WTC11 (cell line): ENCODE measurements at places on chromosomes 13 and 19.

GRCh38 chr13:110445722-110446574, 115.6 kb downstream of the RAB20 start:
- DNase-seq: no peak

DNA sequence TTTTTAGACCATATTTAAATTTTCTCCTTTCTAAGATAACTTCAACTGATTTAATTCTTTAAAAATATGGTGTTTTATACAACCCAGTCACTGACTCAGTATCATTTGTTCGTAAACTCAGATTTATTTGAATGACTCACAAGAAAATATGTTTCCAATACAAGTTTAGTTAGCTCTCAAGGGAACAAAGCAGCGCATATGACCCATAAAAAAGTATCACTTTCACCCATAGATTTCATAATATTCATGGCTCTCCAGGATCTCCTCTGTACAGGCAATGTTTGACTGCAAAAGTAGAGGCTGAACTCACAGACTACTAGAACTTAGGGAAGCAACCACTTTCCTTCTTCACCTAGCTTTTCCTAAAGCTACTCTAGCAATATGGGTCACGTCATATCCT, 405.6 kb upstream of the PCDH9 start:
- DNase-seq: no peak

GRCh38 chr13:46607768-46608564, 55.0 kb downstream of the LRCH1 start:
- DNase-seq: no peak

- DNase-seq: no peak
Measured at GRCh38 chr19:47111006-47111621, 2.5 kb downstream of the ZC3H4 start.

DNA sequence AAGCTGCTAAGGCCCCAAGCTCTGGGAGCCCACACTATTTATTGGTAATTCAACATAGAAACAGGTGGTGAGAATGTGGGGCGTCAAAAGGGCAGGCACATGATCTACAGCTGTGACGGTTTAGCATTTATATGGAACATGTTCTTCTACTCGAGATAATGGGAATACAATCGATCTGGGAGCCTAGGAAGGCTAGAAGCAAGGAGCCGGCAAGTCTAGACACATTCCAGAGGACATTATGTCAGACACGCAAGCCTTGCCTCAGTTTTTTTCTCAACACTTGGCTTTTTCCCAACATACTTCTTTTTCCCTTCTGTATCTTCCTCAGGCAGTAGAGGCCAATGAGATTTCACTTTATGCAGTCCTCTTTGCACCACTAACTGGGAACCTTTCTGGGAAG, 315.7 kb upstream of the SLITRK5 start:
- no peak for DNase-seq

DNA sequence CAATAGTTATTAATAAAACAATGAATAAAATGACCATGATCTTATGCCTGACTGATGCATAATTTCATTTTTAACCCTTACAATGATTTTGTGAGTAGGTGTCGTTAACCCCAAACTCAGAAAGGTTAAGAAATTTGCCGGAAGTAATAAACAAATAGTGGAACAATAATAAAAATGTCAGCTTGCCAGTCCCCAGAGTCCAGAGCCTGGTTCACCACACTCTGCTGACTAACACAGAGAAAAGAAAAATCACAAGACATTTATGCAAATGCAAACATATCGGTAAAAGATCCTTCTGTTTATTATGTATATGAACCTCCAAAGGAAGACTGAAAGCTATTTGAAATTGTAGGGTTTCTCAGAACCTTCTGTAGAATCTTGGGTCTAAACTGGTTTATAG, 563.7 kb downstream of the EFNB2 start:
- DNase-seq: no peak

DNA sequence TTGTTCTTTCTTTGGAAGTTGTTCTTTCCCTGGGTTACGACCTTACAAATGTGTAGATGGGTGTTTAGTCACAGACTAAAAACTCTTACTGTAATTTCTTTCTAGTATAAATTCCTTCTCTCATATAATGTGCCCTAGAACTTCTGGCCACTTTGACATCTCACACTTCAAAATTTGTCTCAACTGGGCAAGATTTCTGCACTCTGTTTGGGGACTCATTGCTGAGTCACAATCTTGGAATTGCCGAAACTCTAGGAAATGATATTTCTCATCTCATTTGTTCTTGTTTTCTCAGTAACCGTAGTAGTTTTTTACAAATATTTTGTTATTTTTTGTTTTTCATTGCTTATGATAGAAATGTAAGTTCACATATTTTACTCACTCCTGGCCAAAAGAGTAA, 2523.2 kb upstream of the PCDH20 start:
- DNase-seq: no peak

- DNase-seq: no peak
Measured at GRCh38 chr13:28246891-28247290, 108.5 kb downstream of the PAN3 start.

DNA sequence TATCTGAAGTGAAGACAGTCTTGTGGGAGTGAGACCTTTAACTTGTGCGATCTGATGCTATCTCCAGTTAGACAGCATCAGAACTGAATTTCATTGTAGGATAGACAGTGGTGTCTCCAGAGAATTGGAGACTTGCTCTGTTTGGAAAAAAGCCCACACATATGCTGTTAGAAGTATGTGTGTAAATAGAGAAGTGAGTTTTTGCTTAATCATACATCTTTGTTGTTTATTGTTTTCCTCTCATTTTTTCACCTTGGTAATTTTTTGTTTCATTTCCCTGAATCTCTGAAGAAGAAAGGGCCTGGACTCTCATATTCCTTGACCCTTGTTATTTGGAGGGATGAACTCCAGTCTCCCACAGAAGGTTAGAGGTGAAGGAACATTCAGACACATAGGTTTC, 21.8 kb downstream of the FPR3 start:
- DNase-seq: no peak

DNA sequence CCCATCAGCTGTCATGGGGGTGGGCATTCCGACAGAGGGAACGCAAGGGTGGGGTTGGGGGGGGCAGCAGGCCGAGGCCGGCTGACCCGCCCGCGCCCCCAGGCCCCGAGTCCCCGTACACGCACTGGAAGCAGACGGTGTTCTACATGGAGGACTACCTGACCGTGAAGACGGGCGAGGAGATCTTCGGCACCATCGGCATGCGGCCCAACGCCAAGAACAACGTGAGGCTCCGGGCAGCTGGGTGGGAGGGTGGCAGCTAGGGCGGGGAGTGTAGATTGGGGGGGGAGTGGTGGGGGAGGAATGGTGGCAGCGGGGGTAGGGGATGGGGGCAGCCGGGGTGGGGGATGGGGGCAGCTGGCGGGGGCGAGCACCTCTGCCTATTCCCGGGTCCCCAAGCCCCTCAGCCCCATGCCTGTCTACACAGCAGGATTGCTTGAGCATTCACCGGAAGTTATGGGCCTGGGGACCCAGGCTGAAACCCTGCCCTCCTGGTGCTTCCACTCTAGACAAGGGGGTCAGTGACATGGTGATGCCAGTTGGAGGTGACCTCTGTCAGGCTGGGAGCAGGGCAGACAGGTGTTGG, 2.8 kb upstream of the ADM5 start:
- no peak for DNase-seq

DNA sequence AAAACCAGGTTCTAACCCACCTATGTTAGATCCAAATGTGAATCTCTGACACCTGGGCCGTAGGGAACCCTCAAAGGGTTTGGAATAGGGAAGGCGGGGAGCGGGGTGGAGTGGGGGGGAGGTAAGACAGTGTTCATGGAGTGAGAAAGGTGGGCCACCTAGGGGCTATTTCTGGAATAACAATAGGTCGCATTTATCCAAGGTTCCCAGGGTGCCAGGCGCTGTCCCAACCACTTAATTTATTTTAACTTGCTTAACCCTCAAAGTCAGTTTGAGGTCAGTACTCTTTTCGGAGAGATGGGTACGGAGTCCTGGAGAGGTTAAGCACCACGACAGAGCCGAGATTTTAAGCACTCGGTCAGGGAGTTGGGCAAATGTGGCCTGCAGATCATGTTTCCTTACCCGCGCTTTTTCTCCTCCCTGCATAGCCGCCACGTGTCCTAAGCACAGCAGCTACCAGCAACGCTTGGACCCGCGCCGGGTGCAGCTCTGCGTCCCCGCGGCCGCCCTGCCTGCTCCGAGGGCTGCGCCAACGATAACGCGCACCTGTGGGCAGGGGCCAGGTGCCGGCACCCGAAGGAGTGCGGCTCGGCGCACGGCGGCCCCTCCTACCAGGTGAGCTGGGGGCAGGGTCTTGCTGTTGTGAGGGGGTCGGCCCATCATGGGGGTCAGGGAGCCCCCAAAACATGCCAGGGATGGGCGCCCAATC, 25.0 kb upstream of the FXYD3 start:
- DNase-seq: peak; percentile 72

- peak; percentile 51 for DNase-seq
Measured at GRCh38 chr19:48553676-48554384, 1.9 kb downstream of the SULT2B1 start.

DNA sequence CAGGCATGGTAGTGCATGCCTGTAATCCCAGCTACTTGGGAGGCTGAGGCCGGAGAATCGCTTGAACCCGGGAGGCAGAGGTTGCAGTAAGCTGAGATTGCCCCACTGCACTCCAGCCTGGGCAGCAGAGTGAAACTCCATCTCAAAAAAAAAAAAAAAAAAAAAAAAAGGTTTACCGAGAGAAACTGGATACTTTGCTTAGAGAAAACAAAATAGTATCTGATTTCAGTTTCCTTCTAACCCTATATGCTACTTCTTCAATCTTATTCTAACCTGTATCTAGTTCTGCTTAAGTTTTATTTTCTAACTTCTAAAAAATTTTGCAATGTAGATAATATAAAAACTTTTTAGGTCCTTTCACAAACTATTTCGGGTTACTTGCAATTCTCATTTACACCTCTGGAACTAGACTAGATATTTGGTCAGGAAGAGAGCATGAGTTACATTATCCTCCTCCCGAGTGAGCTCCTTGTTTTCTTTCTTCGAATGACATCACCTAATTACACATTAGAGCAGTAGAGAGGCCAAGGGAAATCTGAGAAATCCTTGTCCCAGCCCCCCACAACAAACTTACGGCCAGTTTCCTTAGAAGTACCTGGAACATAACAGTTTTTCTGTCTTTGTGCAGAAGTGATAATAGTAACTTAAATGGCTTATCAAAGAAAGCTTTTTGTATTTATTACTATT, 128.9 kb downstream of the B3GLCT start:
- no peak for DNase-seq

GRCh38 chr13:75521956-75522355, 15.7 kb downstream of the COMMD6 start:
- DNase-seq: no peak

- DNase-seq: no peak
Measured at GRCh38 chr19:32977280-32977679, 5.2 kb downstream of the FAAP24 start.

DNA sequence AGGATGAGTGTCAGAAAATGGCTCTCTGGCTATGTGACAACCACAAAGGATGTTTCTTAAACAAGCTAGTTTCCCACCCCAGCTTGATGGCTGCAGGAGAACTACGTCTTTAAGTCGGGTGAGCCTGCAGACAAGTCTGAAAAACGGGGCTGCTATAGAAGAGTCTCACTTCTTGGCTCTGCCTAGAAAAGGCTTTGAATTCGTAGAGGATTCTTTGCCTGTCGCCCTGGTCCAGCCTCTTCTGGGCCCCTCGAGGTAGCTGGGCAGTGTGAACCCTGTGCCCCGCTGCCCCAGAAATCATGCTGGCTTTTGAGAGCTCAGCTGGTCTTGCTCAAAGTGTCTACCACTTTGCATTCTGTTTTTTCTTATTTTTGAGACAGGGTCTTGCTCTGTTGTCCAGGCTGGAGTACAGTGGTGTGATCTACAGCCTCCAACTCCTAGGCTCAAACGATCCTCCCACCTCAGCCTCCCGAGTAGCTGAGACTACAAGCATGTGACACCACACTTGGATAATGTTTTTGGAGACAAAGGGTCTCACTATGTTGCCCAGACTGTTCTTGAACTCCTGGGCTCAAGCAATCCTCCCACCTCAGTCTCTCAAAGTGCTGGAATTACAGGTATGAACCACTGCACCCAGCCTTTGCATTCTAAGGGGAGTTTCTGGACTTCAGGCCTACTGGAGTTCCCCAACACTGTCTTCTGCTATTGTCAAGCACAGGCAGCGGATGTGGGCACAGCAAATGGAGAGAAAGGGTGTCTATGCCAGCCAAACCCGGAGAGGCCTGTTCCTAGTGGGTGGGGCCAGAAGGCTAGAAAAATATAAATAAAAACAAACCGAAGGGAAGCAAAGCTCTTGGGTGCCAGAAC, 6.5 kb downstream of the CEBPA start:
- no peak for DNase-seq

- no peak for DNase-seq
Measured at GRCh38 chr13:23467932-23468278, 34.4 kb upstream of the SACS start.

GRCh38 chr13:73335210-73335609, 276.4 kb downstream of the KLF5 start:
- DNase-seq: no peak

DNA sequence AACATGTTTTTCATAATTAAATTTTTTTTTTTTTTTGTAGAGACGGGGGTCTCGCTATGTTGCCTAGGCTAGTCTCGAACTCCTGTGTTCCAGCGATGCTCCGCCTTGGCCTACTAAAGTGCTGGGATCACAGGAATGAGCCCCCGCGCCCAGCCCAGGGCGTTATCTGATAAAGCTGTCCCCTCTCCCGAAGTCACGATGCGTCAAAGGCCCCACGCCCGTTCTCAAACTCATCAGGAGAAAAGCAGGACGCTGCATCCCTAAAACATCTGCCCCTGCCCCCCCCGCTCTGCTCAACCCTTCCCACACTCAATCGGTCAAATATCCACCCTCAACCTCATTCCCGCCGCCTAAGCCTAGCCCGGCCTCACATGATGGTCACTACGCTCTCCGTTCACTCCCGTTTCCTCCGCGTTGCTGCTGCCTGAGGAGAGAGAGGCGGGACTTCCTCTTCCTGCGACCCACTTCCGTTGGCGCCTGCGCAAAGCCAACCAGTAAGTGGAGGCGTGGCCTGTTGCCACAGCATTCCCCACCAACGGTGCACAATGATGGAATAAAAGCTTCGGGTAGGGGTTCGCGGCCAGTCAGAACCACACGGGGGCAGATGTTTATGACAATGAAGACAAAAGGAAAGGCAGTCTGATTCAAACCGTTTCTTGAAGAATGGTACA, at the start of gene SNRPD2:
Gene SNRPD2, minus strand, starts transcription at position 438 of the 671 bp plus-strand sequence. Its CDS starts 65 bp downstream, at position 373.
- peak; percentile 94 for DNase-seq

DNA sequence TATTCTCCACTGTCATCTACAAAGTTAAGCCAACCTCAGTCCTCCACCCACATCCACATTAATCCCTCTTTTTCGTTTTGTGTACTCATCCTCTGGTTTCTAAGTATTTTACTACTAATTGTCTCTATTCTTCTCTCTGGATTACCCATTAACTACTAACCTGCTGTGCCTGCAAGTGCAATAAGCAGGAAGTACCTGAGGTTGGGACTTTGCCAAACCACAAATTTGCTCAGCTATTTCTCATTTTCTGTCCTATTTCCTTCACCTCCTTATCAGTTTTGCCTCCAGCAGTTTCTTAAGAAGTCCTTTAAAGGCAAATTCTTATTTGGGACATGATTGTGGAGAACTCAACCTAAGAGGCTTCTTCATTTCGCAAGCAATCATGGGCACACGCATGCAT, 1708.9 kb downstream of the SLITRK5 start:
- DNase-seq: no peak
